ENCODE measurements at places on chromosomes 2 and 18. TPM values are rescaled to one million over a fixed set of nuclear protein-coding genes. Genes with fewer than 3 reads are reported as not detected.

TCF7L1 gene
- 24.1 TPM for total RNA-seq

CYP27C1 gene
- not detected for total RNA-seq

TRIM43 gene
- not detected for total RNA-seq

ING5 gene
- total RNA-seq = 57.1 TPM

SOX11 gene
- not detected for total RNA-seq

ARHGAP15 gene
- 2.4 TPM for total RNA-seq

KCNG3 gene
- 1.8 TPM for total RNA-seq

SIX3 gene
- not detected for total RNA-seq

GRCh38 chr2:1339388-1340140 lies 73.7 kb upstream of the TPO start:
- H3K27me3 ChIP-seq = no peaks in the 10 kb centered on the region
- H3K36me3 ChIP-seq = no peaks in the 10 kb centered on the region
- no peaks in the 10 kb centered on the region for H3K4me1 ChIP-seq
- no peak overlapping the region for H3K27ac ChIP-seq
- no peak overlapping the region for H3K4me3 ChIP-seq

DNA sequence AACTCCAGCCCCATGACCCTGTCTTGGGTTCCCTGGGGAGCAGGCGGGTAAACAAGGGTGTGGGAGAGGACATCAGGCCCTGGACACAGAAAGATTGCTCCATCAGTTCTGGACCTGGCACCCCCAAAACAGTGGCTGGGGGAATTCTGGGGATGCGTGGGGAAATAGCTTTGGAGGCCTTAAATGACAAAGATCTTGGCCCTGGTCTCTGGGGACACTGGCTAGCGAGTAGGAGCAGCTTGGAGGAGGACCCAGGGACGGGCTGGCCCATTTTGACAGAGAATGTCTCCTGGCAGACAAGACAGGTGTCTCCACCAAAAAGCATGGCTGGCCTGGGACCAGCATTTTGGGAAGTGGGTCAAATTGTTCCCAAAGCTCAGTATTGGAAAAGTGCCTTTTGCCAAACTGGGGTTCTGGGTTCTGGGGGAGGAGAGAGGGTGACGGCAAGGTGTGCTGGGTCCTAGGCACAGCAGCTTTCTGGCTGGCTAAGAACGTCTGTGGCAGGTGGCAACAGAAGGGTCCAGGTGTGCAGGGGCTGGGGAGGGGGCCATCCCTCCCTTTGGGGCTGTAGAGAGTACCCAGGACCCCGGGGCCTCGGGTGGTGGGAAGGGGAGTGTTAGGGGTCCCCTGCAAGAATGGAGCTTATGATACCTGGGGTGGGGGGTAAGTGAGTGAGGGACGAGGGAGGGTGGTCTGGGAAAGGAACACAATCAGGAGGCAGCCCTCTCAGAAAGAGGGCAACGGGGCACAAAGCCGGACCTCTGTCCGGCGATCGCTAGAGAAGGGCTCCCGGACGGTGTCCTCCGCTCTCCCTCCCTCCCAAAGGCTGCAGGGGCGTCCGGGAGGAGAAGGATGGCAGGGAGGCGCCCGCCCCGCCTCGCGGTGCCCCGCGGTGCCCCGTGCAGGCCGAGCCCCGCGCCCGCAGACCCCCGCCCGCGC lies 556 bp downstream of the CYRIA start:
- peak; percentile 39 for DNase-seq
- peaks cover 8% of the 10 kb centered on the region for H3K4me1 ChIP-seq
- H3K36me3 ChIP-seq = no peaks in the 10 kb centered on the region
- H3K27me3 ChIP-seq = no peaks in the 10 kb centered on the region

DNA sequence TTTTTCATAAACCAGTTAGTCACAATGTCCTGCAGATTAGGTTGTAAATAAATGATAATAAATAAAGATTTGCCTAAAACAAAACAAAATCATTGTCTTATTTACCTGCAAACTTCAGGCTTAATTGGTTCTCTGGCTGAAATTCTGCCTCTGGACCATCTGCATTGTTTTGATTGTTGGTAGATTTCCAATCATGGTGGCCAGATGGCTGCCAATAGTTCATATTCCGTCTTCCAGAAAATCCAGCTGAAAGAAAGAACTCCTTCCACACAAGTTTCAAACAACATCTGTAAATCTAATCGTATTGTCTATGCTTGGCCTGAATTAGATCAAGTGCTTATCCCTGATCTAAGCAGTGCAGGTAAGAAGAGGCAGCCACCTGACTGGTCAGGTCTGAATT lies 771.1 kb upstream of the ZEB2 start:
- DNase-seq = no peak
- H3K36me3 ChIP-seq = no peaks in the 10 kb centered on the region
- H3K4me1 ChIP-seq = peaks cover 2% of the 10 kb centered on the region
- no peak overlapping the region for H3K4me3 ChIP-seq
- no peak overlapping the region for H3K27ac ChIP-seq

- H3K36me3 ChIP-seq = no peaks in the 10 kb centered on the region
- H3K27me3 ChIP-seq = no peaks in the 10 kb centered on the region
- no peak overlapping the region for H3K4me3 ChIP-seq
- peak overlapping the region; percentile 54 for H3K27ac ChIP-seq
- DNase-seq = peak; percentile 59
- peaks cover 4% of the 10 kb centered on the region for H3K4me1 ChIP-seq
Observed at GRCh38 chr2:15677141-15677843, 85.6 kb downstream of the DDX1 start.

DNA sequence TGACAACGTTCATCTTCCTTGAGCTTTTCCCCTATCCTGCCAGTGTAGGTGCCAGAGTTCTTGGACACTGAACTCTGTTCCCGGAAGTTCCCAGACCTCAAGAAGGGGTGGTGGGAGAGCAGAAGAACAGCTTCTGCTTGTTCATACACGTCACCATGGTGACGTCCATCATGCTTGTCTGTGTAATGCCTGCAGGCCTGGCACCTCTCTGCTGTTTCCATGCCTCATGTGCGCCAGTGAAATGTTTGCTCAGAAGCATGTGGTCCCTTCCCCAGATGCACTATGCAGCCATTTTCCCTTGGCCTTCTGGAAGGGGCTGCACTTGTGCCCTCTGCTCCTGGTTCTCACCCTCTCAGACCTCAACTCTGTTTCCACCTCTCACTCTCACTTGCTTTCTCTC lies 210.8 kb upstream of the NABP1 start:
- H3K27ac ChIP-seq = no peak overlapping the region
- H3K36me3 ChIP-seq = no peaks in the 10 kb centered on the region
- no peak overlapping the region for H3K4me3 ChIP-seq
- no peak for DNase-seq

DNA sequence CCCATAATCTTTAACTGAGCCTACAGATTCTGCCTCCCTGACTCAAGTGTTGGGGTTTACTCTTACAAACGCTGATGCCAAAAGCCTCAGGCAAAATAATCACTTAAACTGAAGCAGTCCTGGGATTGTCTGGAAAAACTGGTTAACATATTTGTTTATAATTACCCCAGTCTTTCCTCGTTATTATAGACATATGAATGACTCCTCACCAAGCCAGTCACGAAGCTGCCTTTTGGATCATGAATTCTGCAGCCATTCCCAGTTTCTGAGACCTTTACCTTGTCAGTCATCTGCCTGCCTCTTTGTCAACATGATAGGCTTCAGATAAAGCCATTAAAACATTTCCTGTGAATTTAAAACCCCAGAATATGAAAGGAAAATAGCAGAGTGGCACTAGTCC lies 46.4 kb downstream of the MREG start:
- H3K4me1 ChIP-seq = no peaks in the 10 kb centered on the region
- H3K27me3 ChIP-seq = no peaks in the 10 kb centered on the region
- H3K27ac ChIP-seq = no peak overlapping the region
- H3K36me3 ChIP-seq = no peaks in the 10 kb centered on the region
- no peak for DNase-seq

DNA sequence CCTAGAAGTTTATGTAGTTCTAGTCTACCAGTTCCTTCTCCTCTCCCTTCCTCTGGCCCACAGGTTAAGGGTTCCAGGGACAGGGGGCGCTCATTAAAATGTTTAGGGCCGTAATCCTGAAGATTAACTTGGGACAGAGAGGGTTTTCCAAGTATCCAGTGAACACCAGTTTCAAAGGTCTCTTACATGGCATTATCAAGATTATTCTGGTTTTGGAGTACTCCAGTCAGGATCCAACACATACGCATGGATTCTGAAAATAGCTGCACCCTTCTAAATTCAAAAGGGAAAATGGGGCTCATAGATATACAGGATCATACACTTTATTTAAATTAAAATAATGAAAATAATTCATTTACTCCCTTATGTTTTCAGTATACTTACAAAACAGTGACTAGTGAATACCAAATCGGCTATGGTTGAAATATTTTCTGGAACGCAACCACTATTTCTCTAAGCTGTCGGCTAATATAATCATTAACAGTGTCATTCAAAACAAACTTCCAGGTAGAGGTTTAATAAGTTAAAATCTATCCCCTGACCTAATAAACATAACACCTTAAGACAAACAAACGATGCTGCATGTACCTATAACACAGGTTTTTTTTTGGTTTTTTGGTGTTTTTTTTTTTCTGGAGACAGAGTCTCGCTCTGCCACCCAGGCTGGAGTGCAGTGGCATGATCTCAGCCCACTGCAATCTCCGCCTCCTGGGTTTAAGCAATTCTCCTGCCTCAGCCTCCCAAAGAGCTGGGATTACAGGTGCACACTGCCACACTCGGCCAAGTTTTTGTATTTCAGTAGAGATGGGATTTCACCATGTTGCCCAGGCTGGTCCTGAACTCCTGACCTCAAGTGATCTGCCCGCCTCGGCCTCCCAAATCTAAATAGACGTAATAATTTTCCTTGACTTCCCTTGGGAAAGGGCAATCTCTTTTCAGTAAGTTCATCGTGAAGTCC lies 44.7 kb downstream of the MGAT4A start:
- H3K4me1 ChIP-seq = no peaks in the 10 kb centered on the region
- H3K27me3 ChIP-seq = no peaks in the 10 kb centered on the region
- no peak overlapping the region for H3K4me3 ChIP-seq
- DNase-seq = no peak
- H3K27ac ChIP-seq = no peak overlapping the region

GRCh38 chr2:57516698-57517340 lies 529.8 kb upstream of the VRK2 start:
- H3K4me1 ChIP-seq = no peaks in the 10 kb centered on the region
- no peaks in the 10 kb centered on the region for H3K27me3 ChIP-seq
- no peak overlapping the region for H3K27ac ChIP-seq
- no peak overlapping the region for H3K4me3 ChIP-seq

DNA sequence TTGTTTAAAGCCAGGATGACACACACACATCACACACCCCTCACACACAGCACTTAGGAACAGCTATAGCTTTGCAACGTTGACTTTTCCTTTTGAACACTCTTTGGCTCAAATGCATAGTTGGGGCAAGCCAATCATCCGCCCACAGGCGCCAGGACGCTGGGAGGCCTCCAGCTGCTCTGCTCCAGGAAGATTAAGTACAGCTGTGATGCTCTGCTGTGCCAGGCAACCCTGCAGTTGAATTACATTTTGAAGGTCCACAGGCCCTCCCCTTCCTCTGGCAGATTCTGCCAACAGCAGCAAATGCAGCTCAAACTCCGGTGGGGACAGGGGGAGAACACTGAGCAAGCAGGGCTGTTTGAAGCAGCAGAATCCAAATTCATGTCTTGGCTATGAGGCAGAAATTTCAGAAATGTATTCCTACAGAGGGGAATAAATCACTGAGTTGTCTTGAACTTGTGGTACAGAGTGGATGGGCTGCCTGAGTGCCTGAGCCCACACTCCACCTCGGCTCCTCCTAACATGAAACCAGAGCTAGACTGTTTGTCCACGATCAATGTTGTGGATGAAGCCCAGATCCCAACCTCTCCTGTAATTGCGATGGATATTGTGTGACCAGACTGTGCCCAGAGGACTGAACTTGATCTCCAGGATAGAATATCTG lies 86.5 kb upstream of the PPP1CB start:
- peak overlapping the region; percentile 63 for H3K27ac ChIP-seq
- no peaks in the 10 kb centered on the region for H3K36me3 ChIP-seq
- H3K4me1 ChIP-seq = peaks cover 31% of the 10 kb centered on the region
- no peaks in the 10 kb centered on the region for H3K27me3 ChIP-seq
- H3K4me3 ChIP-seq = no peak overlapping the region

GRCh38 chr2:207662203-207662602 lies 37.0 kb upstream of the METTL21A start:
- H3K27ac ChIP-seq = no peak overlapping the region
- no peaks in the 10 kb centered on the region for H3K4me1 ChIP-seq
- no peaks in the 10 kb centered on the region for H3K36me3 ChIP-seq
- DNase-seq = no peak
- no peaks in the 10 kb centered on the region for H3K27me3 ChIP-seq
- no peak overlapping the region for H3K4me3 ChIP-seq

GRCh38 chr2:85143463-85144082 lies 10.4 kb downstream of the TCF7L1 start:
- H3K27ac ChIP-seq = no peak overlapping the region
- no peaks in the 10 kb centered on the region for H3K36me3 ChIP-seq
- no peaks in the 10 kb centered on the region for H3K27me3 ChIP-seq
- H3K4me3 ChIP-seq = no peak overlapping the region

- H3K27me3 ChIP-seq = no peaks in the 10 kb centered on the region
- no peak overlapping the region for H3K27ac ChIP-seq
- H3K36me3 ChIP-seq = no peaks in the 10 kb centered on the region
- no peak for DNase-seq
- no peaks in the 10 kb centered on the region for H3K4me1 ChIP-seq
- no peak overlapping the region for H3K4me3 ChIP-seq
Observed at GRCh38 chr18:78378403-78378802, 601.2 kb upstream of the SALL3 start.

- no peaks in the 10 kb centered on the region for H3K36me3 ChIP-seq
- H3K27me3 ChIP-seq = no peaks in the 10 kb centered on the region
- DNase-seq = no peak
- H3K27ac ChIP-seq = no peak overlapping the region
Observed at GRCh38 chr2:68771211-68771751, 36.7 kb downstream of the ARHGAP25 start.

GRCh38 chr2:131039908-131040660 lies 53.2 kb downstream of the FAM168B start:
- H3K4me1 ChIP-seq = no peaks in the 10 kb centered on the region
- no peak overlapping the region for H3K4me3 ChIP-seq
- no peaks in the 10 kb centered on the region for H3K36me3 ChIP-seq
- no peak overlapping the region for H3K27ac ChIP-seq
- no peak for DNase-seq

DNA sequence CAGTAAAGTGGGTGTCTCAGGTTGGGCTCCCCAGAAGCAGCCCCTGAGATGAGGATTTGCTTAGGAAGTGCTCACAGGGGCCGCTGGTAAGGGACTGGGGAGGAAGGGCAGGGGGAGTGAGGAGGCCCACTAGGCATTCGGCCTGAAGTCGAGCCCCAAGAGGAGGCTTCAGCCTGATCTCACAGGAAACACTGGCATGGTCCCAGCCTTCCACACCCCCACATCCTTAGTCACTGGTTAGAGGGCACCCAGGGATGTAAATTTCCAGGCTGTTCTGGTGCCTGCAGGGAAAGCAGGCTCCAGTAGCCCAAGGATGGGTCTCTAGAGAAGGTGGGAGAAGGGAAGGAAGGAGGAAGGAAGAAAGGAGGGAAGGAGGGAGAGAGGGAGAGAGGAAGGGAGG lies 22.4 kb upstream of the KCNK3 start:
- no peak overlapping the region for H3K4me3 ChIP-seq
- no peaks in the 10 kb centered on the region for H3K27me3 ChIP-seq
- no peaks in the 10 kb centered on the region for H3K4me1 ChIP-seq
- no peaks in the 10 kb centered on the region for H3K36me3 ChIP-seq
- DNase-seq = no peak

- DNase-seq = no peak
- no peaks in the 10 kb centered on the region for H3K36me3 ChIP-seq
- no peaks in the 10 kb centered on the region for H3K27me3 ChIP-seq
- peaks cover 6% of the 10 kb centered on the region for H3K4me1 ChIP-seq
- H3K27ac ChIP-seq = no peak overlapping the region
Observed at GRCh38 chr18:57798713-57799373, 4.3 kb downstream of the ATP8B1 start.

Data from ovary (tissue), 10 donors.